ENCODE measurements at places on chromosomes 16 and 17.

DNA sequence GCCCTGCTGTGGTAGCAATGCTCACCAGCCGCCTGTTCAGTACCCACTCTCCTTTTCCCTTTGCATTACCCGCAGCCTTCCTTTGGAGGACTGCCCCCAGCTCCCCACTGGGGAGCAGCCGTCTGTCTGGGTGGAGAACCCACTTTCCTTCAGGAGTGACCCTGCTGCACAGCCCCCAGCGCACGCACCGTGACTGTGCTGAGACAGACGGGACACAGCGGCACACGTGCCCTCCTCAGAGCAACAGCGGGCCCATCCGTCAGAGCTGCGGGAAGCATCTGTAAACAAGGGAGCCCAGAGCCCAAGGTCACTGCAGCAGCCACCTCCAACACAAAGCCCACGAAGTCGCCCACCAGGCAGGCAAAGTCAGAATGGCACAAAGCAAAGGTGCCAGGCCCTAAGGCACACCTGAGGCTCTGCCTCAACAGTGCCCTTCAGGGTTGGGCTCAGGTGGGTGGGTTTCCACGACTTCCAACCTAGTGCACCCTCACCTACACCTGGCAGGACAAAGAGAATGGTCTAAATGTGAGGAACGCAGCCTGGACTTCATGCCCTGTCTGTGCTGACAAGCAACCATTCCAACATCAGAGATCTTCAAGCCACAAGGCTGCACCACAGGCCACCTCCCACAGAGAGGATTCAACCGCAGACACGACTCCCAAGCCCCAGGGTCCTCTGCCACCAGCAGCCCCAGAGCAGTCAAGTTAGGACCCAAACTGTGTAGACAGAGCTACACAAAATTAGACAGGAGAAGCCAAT is 9.9 kb downstream of the AXIN1 start:
- DNase-seq, result no peak

DNA sequence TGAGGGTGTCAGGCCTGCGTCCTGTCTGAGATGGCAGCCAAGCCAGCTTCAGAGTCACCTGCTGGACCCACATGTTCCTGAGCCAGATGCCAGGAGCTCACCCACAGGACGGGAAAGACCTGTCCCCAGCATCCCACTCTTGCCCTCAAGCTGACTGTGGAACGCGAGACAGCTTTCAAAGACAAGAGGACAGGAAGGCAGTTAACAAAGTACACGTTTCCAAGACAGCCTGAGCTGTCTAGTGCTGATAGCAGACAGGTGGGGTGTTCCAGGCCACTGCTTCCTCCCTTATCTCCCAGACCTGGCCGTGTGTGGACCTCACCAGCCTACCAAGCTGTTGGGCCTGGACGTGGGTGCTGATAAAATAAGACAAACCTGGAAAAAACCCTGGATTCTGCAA is 13.2 kb downstream of the CMTM3 start:
- DNase-seq, result no peak

DNA sequence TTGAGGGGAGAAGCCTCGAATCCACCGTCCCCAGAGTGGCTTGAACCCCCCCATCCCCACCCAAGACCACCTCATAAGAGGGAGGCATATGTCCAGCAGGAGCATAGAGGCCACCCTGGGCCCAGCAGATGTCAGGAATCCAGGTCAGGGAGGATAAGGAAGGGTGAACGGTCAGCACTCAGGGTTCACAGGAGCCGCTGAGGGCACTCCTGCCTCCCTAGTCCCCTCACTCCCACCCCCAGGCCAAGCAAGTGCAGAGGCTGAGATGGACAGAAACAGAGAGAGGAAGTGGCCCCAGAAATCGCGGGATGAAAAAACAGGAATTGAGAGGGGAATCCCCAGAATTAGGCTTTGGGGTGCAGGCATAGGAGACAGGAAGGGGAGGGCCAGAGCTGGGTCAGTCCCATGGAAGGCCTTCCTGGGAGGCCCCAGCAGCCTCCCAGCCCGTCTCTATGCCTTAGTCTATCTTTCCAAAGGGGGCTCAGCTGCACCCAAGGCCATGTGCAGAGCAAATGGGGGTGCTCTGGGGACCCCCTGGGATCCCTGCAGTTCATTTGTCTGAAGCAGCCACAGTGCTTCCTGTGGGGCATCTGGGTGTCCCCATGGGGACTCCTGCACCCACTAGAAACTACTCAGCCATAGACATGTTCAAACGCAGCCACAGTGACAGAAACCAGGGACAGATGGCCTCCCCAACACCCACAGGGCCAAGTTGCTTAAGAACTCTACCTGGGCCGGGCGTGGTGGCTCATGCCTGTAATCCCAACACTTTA is 1.7 kb downstream of the CMTM3 start:
- DNase-seq, result no peak

GRCh38 chr16:525520-526180 is 1.9 kb upstream of the CAPN15 start:
- DNase-seq, result peak; percentile 66

DNA sequence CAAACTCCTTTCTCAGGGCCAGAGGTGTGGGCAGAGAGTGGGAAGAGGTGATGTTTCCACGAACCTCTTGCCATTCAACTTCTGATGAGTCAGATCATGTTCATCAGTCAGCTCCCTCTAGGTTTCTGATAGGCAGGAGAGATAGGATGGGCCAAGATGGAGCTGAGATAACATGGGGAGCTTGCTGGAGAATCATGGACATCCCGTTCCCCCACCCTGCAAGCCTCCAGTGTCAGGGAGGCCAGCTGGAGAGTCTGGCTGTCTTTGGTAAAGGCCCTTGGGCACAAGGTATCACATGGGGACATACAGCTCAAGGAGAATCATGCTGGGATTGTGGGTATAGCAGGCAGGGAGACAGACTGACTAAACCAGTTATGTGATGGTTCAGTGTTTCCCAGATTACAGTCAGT is 136.0 kb upstream of the IRX3 start:
- no peak for DNase-seq

DNA sequence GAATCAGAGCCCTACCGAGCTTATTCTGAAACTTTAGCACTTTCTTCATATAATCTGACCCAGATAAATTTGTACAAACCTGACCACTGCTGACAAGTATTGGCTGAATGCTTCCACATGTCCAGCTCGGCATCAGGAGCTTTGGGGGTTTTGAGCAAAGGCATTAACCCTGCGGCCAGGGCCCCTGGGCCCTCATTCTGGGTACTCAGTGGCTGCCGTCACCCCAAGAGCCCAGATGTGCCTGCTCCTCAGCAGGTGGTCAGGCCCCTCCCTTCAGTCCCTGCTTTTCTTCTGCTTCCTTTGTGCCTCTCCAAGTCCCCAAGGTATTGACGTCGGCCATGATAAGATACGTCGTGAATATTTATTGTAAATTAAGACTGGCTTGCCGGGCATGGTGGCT is 47.3 kb upstream of the CHMP6 start:
- DNase-seq, result no peak

GRCh38 chr17:4956493-4957061 is 5.7 kb downstream of the ENO3 start:
- no peak for DNase-seq

DNA sequence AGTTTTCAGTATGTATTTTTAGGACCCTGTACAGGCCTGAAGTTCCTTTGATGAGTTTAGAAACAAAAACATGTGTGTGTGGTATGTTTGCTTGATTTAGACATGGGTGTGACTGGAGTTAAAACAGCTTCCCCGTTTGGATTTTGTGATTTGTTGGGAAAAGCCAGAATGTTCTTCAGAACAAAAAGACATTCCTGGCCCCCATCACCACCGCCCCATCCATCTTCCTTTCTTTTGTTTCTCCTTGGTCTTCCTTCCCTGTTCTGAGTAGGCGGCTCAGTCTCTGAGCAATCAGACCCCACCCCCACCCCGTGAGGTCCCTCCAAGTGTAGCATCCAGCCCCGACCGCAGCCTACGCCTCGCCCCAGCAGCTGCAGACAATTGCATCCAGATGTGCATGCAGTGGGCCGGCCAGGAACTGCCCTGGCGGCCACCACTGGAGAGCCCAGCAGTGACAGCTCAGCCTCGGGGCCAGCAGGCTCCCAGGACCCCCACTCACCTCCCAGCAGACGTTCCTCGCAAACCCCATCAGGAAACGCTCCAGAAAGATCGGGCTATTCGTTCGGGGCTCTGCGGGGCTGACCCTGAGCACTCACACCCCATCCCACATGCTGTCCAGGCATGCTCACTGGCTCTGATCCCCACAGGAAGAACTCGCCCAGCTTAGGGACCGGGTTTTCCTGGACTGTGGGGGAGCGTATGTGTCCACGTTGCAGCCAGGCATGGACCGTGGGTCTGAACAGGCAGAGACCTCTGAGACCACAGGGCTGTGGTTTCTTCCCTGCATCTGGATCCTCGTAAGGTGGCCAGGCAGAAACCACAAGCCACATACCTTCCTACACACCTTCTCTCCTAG is 99.8 kb upstream of the CDH5 start:
- DNase-seq, result no peak

DNA sequence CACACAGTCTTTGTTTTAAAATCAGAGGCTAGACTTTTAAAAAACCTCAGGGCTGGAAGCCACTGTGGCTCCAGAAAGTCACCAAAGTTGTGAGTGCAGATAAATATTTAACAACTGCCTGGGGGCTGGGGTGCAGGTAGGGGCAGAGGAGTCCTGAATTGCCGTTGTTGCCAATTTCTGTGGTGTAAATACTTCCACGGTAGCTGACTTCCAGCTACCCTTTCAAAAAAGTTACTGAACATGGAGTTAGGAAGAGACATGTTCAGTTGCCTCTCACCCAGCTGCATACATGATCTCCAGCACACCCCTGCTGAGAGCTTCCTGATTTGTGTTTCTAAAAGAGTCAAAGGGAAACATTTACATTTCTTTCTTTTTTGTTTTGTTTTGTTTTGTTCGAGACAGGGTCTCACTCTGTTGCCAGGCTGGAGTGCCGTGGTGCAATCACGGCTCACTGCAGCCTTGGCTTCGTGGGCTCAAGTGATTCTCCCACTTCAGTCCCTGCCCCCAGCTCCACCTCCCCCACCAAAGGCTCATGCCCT is 58.7 kb downstream of the PLXDC1 start:
- no peak for DNase-seq

DNA sequence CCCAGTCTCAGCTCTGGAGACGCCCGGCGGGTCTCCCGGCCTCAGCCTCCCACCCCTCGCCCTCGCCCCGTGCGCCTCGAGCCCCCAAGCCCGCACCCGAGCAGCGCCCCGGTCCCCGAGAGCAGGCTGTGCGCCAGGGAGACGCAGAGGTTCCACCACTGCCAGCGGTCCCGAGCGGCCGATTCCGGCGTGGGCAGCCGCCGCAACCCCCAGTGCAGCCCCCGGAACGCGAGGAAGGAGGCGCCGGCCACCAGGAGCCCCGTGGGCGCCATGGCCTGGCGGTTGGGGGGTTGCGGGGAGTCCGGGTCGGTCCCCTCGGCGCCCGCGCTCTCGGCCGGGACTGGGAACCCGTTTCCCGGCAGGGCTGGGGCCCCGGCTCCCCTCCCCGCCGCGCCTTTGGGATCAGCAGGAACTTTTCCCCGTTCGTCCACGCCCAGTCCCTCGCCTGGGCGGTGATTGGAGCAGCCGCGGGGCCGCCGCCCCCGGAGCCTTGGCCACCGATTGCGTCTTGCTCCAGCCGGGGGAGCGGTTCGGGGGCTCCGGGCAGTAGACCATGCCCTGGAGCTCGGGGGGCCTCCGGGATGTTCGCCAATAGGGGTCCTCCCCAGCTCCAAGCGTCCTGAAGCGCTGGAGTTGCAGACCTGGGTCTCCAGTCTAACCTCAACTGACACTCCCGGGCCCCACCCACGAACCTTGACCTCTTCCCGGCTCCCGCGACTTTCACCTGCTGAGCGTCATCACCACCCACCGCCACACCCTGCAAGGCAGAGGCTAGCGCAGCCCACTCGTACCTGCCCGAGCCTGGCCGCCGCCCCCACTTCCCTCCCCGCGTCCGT is at the start of gene TLCD2:
Gene TLCD2 (minus strand): TSS at position 407 of the 836 bp plus-strand sequence. CDS start 135 bp downstream, at position 272.
- no peak for DNase-seq

- DNase-seq, result no peak
These were observed 168.5 kb downstream of the XYLT1 start for GRCh38 chr16:17302214-17302613.

GRCh38 chr17:21039839-21040575 is 2.8 kb downstream of the USP22 start:
- DNase-seq, result no peak

DNA sequence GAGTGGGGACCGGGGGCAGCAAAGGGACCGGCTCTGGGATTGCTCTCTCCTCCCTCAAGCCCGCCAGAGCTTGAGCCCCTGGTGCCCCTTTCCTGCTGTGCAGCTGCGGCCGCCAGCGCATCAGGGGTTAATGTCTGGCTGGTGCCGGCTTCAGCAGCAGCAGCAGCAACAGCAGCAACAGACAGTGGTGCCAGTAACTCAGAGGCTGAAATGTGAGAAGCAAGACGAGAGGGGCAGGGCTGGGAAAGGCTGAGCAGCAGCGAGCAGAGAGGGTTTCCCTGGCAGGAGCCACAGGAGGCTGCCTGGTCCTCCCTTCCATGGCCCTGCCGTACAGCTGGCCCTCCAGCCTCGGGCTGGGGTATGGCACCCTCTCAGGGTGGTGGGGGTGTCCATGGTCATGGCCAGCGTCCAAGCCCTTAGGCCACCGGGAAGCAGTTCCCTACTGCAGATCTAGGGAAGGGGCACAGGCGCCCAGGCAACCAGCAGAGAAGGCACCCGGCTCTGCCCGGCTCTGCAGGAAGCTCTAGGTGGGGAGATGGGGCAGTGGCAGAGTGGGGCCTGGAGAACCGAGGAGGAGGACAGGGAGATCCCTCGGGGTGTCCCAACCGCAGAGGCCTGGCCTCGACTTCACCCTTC is 21.1 kb upstream of the TFAP4 start:
- no peak for DNase-seq

- DNase-seq, result no peak
These were observed 42.2 kb downstream of the VAC14 start for GRCh38 chr16:70758786-70759185.

GRCh38 chr17:62717889-62718288 is 90.2 kb downstream of the MARCHF10 start:
- DNase-seq, result no peak

Data from stimulated activated CD8-positive, alpha-beta memory T cell treated with anti-CD3 and anti-CD28 coated beads, Interleukin-7, amount 100 ng/mL, for 4 hours (primary cell).